NCI-H446 (cell line): ENCODE measurements at places on chromosomes 2 and 18.

GRCh38 chr2:320561-320960 is 32.7 kb upstream of the ALKAL2 start:
- DNase-seq, result no peak

DNA sequence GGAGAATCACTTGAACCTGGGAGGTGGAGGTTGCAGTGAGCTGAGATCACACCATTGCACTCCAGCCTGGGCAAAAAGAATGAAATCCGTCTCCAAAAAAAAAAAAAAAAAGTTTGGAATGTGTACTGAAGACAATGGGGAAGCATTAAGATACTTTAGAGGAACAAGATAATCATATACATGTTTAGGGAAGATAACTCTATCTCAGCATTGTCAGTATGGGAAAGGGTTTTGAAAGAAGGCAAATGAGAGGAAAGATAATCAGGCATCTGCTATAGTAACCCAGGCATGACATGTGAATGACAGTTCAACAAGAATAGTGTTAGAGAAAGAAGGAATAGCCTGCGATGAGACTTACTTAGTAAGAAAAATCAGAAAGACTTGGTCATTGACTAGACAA is 112.0 kb downstream of the ATAD2B start:
- DNase-seq, result no peak

- DNase-seq, result no peak
Measured at GRCh38 chr2:24453379-24454073, 37.5 kb upstream of the NCOA1 start.

DNA sequence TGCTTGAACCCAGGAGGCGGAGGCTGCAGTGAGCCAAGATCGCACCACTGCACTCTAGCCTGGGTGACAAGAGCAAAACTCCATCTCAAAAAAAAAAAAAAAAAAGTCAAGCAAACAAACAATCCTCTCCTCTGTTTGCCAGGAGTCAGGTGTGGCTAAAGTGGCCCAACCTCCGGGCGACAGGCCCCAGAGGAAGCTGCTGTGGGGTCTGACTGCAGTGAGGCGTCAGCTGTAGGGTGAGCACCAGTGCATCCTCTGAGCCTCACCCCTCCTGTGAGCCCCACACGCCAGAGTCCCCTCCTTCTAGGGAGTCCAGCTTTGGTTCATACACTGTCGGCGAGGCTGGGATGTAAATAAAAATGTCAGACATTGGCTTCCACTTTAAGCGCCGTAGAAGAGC is 76.5 kb upstream of the HS6ST1 start:
- no peak for DNase-seq

- DNase-seq, result no peak
Measured at GRCh38 chr2:149613704-149614103, 26.1 kb upstream of the MMADHC start.

- no peak for DNase-seq
Measured at GRCh38 chr2:189592353-189592984, 11.9 kb upstream of the SLC40A1 start.

DNA sequence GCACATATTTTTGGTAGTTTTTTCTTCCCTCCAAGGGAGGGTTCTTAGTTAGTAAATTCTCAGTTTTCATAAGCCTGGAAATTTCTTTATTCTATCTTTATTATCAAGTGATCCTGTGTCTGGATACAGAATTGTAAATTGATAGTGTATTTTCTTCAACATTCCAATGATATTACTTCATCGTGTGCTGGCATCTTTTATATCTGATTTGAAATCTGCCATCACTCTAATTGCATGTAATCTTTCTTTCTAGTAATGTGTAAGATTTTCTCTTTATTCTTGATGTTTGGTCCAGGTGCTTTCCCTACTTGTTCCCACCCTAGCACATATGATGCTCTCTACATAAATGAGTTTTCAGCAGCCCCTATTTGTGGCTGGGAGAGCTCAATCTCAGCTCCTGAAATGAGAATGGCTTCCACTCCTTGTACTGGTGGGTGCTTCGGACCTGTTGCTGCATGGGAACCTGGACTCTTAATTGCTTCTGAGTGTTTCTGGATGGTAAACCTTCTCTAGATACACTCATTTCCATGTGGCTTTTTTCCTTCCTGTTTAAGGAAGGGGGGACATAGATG is 102.7 kb downstream of the SMIM21 start:
- no peak for DNase-seq

- DNase-seq, result peak; percentile 64
Measured at GRCh38 chr18:27599202-27599829, 414.2 kb upstream of the CHST9 start.

DNA sequence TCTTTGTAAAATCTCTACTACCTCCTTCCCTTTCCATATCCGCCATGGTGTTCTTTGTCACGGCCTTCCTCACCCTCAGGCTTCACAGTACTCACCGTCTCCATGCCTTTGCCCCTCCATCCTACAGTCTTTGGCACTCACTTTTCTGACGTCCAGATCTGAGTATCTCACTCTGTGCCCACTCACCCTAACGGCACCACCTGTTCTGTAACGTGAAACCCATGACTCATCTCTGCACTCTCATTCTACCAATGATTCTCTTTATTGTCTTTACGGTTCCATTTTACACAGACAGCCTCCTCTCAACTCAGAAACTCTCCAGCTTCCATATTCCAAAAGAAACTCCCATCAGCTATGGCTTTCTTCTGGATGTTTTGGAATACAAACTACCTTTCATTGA is 56.7 kb downstream of the NETO1 start:
- DNase-seq, result peak; percentile 28

DNA sequence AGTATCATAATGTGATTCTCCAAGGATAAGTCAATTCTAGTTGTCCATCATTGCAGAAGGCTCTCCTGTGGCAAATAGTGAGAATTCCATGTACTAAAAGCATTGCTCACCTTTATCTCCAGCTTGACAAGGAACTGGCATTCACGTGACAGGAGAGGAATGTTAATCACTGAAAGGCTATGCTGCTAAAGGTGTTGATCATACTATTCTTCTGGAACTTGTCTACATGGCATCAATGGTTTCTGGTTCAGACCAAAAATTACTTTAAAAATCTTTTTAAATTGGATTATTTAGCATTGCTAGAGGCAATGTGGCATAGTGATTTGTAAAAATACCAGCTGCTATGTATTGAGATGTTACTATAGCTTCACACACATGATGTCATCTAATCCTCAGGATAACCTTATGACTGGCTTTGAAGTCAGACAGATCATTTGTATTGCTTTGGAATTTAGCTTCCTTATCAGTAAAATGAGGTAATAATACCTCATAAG is 414.4 kb downstream of the MTX2 start:
- DNase-seq, result no peak

- DNase-seq, result no peak
Measured at GRCh38 chr2:105977212-105977611, 216.9 kb downstream of the UXS1 start.

- no peak for DNase-seq
Measured at GRCh38 chr2:176656038-176656775, 387.0 kb downstream of the MTX2 start.
